Naive B cell (primary cell): ENCODE measurements at places on chromosomes 11 and 22.

- DNase-seq, result no peak
Observed at GRCh38 chr11:124080327-124081001, 34.8 kb upstream of the VWA5A start.

DNA sequence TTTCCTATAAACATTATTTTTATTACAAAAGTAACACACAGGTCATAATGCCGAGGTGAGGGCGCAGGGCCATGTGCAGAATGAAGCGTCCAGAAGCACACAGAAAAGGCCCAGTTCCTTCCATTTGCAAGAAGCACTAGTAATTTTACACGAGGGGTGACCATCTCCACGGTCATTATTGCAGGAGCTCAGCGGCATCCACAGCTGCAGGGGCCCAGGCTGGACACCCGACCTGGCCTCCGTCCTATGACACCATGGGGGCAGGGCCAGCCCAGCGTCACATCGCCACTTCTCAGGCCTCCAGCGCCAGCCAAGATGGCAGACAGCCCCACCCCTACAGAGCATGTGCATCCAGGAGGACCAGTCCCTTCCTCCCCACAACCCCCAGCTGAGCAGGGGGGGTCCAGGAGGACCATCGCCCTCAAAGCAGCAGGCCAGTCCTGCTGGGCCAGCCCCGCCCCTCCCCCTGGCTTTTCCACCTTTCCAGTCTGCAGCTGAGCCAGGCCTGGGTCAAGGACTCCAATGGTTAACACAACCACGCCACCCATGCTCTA lies 3.5 kb downstream of the IGF2 start:
- DNase-seq, result no peak

DNA sequence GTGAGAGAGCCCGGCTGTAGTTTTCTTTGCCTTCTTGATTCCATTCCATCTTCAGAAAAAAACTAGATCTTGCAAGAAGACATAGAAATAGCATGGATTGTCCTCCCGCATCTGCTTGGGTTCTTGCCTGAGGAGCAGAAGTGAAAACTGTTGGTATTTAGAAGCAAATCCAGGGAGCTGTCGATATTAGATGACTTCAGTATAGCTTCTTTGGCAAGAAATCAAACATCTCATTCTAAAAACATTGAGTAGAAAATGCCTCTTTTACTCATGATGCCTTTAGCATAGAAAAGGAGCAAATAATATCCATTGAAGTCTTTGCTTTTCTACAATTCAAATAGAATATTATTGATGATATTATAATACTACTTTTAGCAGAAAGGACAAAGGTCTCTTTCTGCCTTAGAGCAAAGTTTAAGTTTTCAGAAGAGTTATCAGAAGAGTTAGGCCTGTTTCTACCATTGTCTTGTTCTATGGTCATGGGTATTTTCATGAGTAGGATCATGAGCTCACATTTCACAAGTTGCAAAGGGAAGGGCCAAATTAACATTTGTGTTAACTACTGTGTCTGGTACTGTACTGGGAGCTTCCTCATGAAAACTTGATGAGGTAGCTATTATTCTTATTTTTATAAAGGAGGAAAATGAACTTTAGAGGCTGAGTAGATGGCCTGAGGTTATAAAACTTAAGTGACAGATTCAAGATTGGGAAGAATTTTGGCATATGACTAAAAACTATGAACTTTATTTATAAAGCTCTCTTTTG lies 49.7 kb downstream of the EXT2 start:
- DNase-seq, result no peak

DNA sequence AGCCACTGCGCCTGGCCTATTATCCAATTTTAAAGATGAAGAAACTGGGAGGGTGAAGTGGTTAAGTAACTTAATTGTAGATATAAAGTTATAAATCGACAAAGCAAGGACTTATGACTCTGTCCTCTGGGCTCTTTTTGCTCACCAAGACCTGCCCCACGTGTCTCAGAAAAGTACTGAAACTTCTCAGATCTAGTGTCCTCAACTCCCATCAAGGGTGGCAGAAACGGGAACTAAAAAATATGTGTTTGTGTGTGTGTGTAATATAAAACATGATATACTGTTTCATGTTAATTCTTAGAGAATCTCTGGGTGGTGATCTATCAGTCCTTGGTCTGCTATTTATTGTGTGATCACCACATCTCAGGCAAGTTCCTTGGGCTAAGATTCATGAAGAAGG lies 104.9 kb downstream of the GAB2 start:
- DNase-seq, result no peak

DNA sequence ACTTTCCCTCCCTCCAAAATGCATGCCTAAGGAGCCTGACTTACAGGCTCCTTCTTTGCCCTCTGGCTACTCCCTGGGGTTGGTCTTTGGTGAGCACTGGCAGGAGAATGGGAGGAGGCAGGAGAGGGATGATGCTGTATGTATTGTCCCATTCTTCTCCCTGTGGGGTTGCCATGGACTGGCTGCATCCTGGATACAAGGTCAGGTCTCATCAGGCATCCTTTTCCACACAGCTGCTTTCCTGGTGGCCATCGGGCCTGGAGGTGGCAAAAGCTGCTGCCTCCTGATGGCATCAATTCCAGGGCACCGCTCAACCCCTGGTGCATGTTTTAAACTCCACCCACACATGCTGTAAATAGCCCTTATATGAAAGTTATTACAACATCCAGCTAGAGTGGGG lies 257.2 kb downstream of the ETS1 start:
- no peak for DNase-seq

GRCh38 chr11:129546266-129546665 lies 170.6 kb downstream of the BARX2 start:
- no peak for DNase-seq

- DNase-seq, result peak; percentile 19
Observed at GRCh38 chr22:19143967-19144400, 467 bp downstream of the ESS2 start.

DNA sequence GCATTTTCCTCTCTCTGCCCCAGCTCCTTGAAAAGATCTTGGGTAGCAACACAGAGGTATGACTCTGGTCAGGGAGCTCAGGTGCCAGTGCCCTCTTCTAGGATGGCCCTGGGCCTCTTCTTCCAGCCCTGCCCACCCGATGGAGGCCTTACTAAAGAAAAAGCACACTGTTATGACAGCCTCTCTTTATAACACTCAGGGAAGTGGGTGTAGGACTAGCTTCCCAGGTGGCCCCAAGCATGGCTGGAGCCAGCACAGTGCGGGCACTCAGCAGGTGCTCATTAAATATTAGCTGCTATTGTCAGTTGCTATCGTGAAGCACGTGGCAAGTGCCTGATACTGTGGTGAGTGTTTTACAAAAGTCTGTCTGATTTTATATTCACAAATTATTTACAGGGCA lies 127.2 kb upstream of the B3GAT1 start:
- DNase-seq, result no peak

DNA sequence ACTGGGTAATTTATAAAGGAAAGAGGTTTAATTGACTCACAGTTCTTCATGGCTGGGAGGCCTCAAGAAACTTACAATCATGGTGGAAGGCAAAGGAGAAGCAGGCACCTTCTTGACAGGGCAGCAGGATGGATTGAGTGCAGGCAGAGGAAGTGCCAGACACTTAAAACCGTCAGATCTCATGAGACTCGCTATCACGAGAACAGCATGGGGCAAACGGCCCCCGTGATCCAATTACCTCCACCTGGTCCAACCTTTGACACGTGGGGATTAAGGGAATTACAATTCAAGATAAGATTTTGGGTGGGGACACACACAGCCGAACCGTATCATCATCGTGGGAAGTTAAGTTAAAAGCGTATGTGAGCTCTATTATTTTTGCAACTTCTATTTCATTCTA lies 71.4 kb upstream of the SYN3 start:
- DNase-seq, result no peak

GRCh38 chr11:84137960-84138359 lies 851.8 kb upstream of the CCDC90B start:
- DNase-seq, result no peak

- DNase-seq, result no peak
Observed at GRCh38 chr11:19802773-19803293, 90.2 kb downstream of the NAV2 start.

DNA sequence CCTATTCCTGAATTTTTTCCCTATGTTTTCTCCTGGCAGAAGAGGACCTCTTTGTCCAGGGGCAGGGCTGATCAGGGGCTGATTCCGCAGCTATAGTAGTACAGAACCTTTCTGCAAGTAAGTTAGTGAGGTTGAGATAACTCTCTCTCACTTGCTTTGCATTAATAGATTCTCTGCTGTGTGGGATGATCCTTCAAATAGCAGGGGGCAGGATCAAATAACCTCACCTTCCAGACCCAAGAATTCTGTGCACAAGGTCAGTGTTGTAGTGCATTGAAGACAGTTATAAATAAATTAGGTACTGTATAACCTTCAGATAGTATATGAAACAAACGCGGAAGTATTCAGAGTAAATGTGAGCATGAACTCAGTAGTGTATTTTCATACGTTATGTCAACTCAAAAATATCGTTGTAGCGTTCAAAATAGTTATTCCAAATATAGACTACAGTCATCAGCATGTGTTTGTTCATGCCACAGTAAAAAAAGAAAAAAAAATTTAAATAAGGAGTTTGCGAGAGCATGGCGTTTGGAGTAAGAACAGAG lies 278 bp downstream of the MMP26 start:
- no peak for DNase-seq

- no peak for DNase-seq
Observed at GRCh38 chr22:37059876-37060449, 8.4 kb downstream of the KCTD17 start.

- DNase-seq, result no peak
Observed at GRCh38 chr11:13954591-13954990, 7.9 kb upstream of the SPON1 start.

DNA sequence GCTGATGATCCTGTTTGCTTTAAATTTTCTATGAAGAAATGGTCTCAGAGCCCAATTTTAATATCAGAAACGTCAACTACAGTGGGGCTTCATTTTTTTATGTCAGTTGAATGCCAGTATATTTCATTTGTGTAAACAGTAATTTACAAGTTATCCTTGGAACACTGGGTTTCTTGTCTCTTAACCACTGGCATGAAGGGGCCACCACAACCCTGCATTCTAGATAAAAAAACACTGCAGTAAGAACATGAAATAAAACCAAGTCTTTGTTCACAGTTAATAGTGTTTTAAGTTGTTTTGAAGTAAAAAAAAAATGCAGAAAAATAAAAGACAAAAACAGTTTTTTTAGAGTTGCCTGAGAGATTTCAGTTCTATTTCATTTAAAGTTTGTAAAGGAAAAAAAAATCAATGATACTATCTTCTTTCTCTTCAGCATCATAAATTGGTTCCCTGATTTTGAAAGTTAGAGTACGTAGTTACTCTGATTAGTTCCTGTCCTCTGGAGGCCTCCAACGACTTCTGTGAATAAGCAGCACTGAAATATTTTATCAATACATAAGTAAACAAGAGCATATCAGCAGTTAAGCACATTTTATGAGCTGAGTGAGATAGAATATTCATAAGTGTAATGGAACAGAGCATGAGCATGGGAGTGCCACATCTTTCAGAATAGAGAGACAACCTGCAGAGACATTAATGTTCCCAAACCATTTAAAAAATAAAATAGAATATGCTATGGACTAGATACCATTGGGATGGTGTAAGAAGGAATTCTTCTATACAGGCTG lies 7.8 kb upstream of the DDI1 start:
- DNase-seq, result no peak

- DNase-seq, result peak; percentile 84
Observed at GRCh38 chr22:37566903-37567798, 6.9 kb downstream of the CDC42EP1 start.

DNA sequence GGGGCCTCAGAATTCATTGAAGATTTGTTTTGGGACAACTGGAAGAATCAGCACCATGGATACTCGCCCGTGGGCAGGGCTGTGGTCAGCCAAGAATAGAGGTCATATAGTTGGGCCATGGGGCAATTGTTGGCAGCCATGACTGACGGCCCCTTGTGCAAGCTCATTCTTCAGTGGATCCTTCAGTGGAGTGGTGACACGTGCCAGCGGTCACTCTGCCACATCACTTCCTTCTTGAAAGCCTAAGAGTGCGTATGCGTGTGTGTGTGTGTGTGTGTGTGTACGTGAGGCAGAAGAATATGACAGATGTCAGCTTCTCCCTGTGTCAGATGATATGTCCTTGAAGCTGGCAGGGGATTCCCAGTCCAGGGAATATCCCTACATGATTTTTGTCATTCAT lies 1.8 kb upstream of the IL18BP start:
- DNase-seq, result no peak

DNA sequence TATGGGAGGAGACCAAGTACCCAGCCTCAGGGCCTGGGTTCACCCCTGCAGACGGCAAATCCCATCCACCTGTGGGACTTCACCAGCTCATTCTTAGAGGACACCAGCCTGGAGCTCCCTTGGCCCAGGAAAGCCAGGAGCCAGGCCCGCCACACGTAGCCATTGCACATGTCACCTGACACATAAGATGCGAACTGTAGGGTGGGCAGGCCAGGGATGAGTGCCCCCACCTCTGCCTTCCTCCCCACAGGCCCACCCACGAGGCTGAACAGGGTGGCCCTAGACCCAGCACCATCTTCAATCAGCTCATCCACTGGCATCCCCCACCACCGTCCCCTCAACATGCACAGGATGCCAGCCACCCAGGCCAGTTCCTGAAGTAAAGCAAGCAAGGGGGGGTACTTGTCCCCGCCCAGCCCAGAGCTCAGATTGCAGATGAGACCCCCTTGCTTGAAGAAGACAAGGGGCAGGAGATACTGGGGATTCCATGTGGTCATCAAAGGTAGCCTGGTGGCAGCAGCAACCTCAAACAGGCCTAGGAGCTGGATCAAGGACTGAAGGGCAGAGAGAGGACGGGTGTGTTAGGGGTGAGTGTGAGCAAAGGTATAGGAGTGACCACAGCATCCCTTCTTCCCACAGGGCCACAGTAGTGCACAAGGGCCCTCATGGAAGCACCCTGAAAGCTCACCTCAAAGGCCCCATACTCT lies 45.6 kb downstream of the IGLL5 start:
- no peak for DNase-seq

GRCh38 chr11:46380340-46381047 lies 975 bp upstream of the MDK start:
- DNase-seq, result no peak

GRCh38 chr11:70535191-70535971 lies 137.1 kb downstream of the CTTN start:
- DNase-seq, result no peak

- no peak for DNase-seq
Observed at GRCh38 chr22:28123989-28124766, 205.1 kb upstream of the PITPNB start.

DNA sequence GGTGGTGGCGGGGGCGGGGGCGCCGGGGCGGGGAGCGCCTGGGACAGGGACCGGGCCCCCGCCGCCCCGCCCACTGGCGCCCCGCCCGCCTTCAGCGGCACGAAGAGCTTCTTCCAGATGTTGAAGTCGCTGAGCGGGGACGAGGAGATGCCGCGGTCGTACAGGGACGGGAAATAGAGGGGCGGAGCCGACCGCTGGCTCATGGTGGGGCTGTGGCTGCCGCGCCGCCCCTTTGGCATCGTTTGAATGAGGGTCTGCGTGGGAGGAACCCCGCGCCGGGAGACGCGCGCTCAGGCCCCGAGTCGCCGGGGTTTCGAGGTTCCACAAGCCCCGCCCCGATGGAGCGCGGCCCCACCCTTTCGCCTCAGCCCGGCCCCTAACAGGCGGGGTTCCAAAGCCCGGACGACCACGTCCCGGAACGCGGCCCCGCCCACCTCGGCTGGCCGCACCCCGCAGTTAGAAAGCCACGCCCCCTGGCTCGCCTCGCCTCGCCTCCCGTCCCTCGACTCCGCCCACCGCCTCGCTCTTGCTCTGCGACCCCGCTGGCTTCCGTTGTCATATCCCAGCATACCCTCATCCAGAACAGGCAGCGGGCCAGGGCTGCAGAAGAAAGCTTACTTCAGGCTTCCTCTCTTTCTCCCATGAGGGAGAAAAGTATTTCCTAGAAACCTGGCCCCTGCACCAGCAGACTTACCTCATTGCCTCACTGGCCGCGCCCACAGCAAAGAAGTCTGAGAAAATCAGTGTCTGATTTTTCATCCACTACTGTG lies at the start of gene C11orf91:
TSS of gene C11orf91 (minus strand) at position 325 of the 770 bp plus-strand sequence. CDS start at position 239, 86 bp downstream.
- DNase-seq, result peak; percentile 96
